ENCODE measurements at places on chromosomes 5 and 9.
A peak's percentile ranks its signal among the peaks of the same experiment; 100 is the strongest.

DNA sequence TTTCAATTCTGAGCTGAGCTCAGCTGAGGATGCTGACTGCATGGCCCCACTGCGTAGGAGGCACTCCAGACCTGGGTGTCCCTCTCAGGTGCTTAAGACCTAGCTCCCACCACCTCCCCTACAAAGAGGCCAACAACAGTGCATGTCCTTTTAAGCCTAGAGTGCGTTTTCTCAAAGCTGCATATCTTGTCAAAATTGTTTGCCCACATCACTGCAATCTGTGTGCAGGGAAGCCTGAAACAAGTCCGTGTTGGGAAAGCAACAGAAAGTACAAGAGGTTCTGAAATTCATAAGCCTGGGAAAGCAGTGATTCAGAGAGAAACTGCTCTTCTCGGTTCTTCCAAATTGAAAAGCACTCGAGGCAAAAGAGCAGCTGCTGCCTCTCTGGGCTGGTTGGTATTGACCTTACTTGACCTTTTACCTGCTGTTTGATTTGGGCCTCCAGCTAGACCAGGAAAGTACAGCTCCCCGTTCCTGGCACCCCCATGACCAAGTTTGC, 238.4 kb downstream of the NR2F1-AS1 start:
- no peak for DNase-seq

DNA sequence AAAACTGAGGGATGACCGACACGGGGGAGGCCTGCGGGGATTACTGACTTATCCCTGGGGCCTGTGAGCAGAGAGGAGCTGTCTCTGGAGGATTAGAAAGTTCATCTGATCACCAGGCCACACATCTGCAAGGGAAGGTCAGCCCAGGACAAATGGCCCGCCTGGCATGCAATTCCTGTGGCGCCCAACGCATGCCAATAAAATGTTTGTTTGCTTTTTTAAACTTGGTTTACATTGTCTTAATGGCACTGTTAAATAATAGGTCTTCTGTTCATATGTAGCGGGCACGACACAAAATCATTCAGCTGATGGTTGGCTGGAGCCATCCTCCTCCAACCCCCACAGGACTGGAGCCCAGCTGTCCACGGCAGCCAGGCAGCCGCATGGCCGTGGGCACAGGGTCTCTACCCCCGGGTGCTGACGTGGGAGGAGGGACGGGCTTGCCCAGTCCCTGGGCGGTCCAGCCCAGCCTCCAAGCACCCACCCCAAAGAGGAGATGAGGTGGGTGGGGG, 41.0 kb upstream of the SLC12A7 start:
- no peak for DNase-seq

DNA sequence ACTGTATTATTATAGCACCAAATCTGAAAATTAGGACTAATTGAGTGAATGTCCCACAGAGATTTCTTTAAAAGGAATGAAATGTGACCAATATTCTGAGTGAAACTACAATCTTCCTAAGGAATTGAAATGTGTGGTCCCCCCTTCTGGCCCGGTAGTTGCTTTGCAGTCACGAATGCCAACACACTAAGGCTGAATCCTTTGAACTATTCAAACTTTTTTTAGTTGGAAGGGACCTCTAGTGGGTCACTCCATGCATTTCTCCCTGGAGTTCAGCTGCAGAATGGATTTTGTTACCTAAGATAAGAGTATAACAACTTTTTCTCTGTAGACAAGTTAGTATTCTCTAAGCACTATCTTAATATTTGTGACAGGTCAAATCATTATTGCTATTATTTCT, 2.8 kb downstream of the CDH6 start:
- DNase-seq: no peak

DNA sequence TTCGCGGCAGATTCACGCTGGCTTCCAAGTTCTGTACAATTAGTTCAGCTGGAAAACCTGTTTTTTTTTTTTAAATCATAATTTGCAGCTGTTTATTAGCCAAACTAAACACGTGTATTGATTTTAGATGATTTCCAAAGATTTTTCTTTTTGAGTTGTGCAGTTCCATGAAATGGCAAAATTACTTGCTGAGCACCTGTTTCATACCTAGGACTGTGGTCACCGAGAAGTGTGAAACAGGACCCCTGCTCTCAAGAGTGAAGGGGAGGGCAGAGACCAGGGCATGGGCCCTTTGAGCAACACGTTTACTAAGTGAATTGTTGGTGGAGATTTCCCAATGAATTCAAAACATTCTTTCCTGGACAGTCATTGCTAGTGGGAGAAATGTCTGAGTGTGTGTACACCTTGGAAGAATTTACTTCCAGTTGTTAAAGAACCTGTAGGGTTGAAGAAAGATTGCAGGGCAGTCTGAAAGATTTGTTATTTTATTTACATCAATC, 688 bp downstream of the SNX24 start:
- no peak for DNase-seq

- no peak for DNase-seq
Observed at GRCh38 chr5:76125888-76126287, 42.7 kb downstream of the SV2C start.

- no peak for DNase-seq
Observed at GRCh38 chr5:145965804-145966203, 29.4 kb downstream of the SH3RF2 start.

- DNase-seq: no peak
Observed at GRCh38 chr5:38888041-38888440, 42.2 kb downstream of the OSMR start.

- DNase-seq: no peak
Observed at GRCh38 chr9:13556656-13557055, 277.2 kb upstream of the MPDZ start.

GRCh38 chr5:45288746-45289145, 407.4 kb downstream of the HCN1 start:
- DNase-seq: no peak

DNA sequence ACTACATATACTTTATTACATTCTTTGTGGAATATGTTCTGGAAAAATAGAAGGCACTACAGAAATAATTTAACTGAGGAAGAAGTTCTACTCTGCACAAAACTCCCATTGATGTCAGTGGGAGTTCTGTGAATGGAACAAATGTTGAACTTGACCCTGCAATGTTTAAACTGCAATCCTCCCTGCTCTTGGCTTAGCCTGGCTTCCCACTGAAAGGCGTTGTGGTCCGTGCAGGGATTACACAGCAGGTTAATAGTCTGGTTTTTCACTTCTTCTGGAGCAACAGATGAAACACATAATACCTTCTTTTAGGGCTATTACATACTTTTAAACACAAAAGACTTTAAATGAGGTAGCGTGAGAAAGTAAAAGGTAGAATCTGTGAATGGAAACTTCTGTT, 12.9 kb upstream of the ERBIN start:
- no peak for DNase-seq

- no peak for DNase-seq
Observed at GRCh38 chr9:130024597-130024994, 18.4 kb downstream of the FNBP1 start.

DNA sequence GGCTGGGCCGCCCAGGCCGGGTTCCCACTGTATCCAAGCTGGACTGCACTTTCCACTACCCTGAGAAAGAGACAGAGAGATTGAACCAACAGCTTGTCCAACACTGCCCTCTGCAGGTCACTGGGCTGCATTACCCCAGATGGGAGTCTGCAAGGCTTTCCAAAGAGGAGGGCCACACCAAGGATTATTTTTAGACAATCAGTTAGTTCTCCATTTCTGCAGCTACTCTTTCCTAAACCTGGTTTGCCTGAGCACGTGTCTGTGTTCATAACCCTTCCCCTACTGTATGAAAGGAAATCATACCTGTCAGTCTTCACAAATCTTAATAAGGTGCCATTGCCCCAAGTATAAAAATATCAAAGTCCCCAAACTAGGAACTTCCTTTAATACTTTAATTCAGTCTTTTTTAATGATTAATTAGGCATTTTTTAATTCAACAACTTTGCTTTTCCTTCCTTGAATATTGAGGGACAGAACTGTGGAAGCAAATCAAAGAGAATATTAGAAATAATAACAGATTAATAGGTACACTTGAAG, 13.4 kb upstream of the FGF1 start:
- DNase-seq: peak; percentile 92

GRCh38 chr9:125375820-125376219, 114.2 kb downstream of the GAPVD1 start:
- DNase-seq: no peak

DNA sequence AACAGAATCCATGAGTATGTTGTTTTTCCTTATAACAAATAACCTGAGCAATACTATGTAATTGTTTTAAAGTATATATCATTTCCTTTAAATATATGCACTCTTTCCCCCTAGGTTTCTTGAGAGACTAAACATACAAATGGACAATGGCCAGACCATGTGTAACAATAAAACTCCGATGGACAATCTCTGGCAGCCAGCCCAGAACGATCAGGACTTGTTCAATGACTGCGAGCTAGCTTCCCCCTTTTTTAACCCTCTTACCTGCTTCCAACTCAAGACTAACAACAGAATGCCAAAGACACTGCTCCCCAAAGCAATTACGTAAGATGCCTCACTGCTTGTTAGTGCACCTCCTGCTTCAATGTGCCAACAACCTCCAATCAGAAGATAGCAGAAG, 94.9 kb downstream of the HTR4 start:
- no peak for DNase-seq

DNA sequence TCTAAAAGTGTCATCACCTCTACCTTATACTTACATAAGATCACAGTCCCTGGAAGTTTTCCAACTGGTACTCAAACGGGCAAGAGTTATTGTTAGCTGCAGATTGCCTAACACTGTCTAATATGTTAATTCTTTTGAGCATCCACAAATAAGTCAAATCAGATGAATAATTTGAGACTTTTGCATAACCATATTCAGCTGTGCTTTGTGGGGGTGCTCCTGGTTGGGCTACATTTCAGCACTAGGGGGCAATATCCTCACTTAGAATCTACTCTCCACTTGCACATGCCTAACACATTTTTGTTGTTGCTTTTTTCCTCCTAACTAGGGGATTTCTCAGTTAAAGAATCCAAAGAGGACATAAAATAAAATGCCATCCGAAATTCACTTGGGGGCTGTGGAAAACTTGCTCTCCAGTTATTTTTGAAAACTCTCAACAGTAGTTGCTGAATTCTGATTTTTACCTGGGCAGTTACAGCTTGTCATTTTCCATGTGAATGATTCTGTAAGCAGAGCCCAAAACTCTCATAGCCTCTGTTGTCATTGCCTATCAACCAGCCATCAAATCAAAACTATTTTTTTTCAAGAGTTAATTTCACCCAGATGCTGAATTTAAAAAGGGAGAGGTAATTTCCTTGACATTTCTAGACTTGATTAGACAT, 71.5 kb downstream of the TRIM36 start:
- DNase-seq: no peak

DNA sequence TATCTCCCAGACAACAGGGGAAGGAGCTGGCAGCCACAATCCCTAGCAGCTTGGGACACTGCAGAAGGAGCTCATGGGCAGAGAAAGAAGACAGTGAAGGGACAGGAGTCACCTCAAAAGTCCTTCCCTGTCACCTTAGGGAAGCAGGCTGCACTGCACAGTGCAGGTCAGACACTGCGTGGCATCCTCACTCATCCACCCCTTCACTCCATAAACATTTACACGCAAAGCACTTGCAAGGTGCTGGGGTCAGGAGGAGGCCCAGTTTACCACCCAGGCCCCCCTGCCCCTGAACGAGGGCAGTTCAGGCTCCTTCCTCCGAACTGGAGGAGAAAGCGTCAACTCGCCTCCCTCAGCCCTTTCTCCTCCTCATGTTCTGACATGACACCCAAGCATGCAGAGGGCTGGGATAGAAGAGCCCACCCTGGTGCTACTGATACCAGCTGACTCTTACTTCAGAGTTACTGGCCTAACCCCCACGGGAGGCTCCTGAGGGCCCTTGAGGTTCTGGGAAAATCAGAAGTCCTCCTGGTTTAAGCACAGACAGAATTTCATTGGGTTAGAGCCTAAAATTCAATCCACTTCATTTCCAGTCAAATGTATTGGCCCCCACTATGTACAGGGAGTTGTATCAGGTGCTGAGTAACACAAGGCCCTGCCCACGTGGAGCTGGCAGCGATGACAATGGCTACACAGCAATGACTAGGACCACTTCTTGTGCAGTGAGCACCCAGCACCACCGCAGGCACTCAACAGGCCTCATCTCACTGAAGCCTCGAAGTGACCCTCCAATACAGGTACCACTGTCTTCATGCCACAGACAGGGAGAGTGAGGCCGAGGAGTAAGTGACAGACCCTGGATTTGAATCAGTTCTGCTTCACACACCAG, 70.4 kb downstream of the RAPGEF1 start:
- no peak for DNase-seq

- DNase-seq: no peak
Observed at GRCh38 chr5:120615967-120616645, 152.0 kb downstream of the PRR16 start.

GRCh38 chr9:6078382-6079105, 63.1 kb upstream of the RANBP6 start:
- no peak for DNase-seq

- DNase-seq: no peak
Observed at GRCh38 chr9:15390201-15390600, 32.5 kb upstream of the SNAPC3 start.

Measured in left hindlimb (tissue), 1 donor.